Adrenal gland (tissue), 19 donors: ENCODE measurements at places on chromosomes 4 and X.

DNA sequence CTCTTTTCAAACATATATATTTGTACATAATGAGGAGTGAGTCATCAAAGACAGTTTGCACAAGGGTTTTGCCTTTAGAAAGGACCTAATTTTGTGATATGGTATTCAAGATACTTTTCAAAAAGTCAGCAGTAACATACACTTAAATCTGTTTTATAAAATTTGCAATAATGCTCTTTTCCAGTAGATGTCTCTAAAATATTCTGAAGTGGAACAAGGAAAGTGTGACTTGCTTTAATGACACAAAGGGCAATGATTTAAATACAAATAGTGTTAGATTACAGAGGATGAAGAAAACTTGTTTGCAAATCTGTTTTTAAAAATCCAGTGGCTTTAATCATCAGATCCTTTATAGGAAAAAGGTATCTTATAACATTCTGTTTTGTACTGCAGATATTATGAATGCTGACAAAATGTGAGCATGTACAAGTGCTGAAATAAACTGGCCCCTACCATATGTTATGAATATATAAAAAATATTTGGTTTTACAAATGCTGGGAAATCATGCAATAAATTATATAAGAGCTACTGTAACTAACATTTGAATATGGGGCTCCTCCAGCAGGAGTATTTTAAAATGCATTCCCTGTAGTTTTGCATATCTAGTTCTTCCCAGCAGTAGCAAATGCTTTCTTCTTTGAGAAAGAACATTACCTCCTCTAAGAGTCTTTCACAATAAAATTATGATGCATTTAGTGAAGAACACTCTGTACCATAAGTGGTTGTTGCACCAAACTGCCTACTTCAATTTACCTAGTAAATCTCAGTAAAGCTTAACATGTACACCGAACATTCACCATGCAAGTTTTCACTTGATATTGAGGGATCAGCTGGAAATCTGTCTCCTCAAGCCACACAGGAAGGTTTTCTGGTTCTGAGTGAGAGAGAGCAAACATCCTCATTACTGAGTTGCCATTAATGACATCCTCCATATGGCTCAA, 20.2 kb downstream of the MMRN1 start:
- DNase-seq = no peak

DNA sequence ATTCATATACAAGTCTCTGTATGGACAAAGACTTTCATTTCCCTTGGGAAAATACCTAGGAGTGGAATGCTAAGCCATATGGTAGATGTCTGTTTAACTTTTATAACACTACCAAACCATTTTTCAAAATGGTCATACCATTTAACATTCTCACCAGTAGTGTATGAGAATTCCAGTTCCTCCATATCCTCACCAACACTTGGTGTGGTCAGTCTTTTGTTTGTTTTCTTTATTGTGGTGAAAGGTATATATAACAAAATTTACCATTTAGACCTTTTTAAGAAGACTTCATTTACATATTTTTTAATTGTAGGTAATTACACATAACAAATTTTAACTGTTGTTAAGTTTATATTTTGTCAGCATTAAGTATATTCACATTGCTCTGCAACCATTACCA, 12.7 kb upstream of the APLN start:
- no peak for DNase-seq

GRCh38 chrX:38654302-38654701, 93.0 kb downstream of the TSPAN7 start:
- no peak for DNase-seq

GRCh38 chrX:100654261-100654660, 10.3 kb downstream of the SRPX2 start:
- no peak for DNase-seq

DNA sequence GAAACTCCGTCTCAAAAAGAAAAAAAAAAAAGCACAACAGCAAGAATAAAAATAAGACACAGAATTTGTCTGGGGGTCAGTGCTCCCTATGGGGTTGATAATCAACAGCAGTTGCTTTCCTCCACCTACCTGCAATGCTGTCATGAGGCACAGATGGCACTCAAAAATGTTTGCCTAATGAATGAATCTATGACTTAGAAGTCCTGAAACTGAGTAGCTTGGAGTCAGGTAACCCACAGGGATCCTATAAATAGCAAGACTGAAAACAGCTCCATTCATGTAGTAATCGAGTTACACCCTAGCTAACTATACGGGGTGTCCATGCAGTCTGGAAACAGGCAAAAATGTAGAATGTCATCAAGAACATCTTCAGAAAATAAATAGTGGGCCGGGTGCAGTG, 19.8 kb upstream of the DDX3X start:
- no peak for DNase-seq

GRCh38 chr4:26936284-26937065, 75.8 kb downstream of the STIM2 start:
- peak; percentile 45 for DNase-seq

DNA sequence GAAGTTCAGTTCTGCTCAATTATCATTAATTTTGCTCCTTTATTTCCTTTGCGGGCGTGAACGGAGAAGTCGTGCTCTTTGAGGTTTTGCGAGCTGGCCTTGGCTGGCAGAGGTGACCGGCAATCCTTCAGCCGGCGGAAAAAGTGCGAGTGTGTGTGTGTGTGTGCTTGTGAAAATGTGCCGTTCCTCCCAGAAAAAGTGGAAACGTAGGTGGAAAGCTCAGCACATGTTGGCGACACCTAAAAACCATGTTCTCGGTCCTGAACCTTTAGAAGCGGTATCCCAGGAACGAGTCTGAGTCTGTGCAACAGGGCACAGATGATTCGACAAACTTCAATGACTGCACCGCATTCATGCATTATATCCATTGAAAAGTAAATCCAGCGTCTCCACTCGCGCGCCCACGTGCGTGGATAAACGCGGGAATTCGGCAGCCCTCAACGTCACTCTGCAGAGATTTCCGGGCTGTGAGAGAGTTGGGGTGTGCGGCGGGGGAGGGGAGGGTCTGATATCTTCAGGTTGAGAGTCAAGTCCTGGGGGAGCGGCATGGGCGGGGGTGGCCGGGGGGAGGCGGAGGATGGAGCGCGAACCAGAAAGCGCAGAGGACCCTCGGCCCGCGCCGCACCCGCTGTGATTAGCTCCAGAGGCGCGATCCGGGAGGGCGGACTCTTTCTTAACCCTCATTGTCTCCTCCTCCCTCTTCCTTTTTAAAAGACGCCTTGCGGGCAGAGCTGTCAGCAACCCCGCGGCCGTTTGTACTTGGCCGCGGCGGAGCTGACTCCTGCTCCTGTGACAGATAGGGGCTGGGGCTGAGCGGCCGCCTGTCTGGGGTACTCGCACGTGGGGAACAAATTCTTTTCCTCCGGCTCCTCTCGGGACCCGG, at the start of gene SHISA3:
SHISA3 (plus strand) TSS at position 737 of the 883 bp plus-strand sequence. CDS start 569 bp downstream, outside the sequence.
- peak; percentile 13 for DNase-seq

GRCh38 chr4:4593596-4594284, 51.9 kb upstream of the STX18 start:
- DNase-seq = no peak

DNA sequence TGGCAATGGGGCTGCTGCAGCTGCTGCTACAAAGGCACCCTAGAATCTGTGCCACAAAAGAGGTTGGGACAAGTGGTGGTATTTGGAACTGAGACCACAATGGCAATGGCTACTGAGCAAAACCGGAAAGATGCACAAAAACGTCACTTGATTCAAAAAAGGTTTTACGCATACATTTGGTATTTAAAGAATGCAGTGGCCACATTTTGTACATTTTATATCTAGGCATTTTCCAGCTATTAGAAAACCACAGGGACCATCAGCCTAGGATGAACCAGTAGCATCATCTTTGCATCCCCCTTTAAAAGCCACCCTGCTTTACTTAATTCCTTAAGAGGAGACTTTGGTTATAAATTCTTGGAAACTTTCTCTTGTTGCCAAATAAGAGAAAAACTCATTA, 104.8 kb upstream of the CXCL13 start:
- no peak for DNase-seq

DNA sequence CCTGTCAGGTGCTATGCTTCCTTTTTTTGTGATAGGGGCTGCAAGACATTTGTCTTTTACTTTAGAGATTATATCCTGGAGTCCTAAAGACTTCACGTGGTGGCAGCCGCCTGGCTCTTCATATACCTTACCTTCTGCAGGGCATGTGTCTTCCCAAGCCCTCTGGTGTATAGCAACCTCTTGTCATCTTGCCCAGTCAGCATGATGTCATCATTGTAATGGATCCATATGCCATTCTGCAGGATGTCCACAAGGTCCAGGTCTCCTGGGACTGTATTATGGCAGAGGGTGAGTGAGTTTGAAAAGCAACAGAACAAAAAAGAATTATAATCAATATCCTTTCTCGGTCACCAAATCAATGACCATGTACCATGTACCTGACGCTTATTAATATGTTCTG, 82.2 kb upstream of the SCOC start:
- no peak for DNase-seq

DNA sequence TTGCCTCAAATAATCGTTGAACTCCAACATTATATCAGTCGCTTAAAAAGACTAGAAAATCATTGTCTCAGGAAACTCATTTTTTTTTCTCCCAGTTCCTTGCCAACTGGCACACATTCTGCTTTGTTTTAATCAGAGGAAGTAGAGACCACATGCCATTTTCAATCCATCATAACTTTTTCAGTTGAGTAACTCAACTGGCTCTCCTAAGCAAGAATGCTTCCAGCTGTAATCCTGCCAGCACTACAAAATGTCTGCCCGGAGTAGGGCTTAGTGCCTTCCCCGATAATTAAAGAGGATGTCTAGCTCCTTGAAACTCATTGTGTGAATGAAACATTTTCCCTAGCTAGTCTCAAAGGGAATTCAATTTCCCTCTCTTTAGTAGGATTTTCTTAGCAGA, 33.0 kb downstream of the FREM3 start:
- DNase-seq = peak; percentile 77

DNA sequence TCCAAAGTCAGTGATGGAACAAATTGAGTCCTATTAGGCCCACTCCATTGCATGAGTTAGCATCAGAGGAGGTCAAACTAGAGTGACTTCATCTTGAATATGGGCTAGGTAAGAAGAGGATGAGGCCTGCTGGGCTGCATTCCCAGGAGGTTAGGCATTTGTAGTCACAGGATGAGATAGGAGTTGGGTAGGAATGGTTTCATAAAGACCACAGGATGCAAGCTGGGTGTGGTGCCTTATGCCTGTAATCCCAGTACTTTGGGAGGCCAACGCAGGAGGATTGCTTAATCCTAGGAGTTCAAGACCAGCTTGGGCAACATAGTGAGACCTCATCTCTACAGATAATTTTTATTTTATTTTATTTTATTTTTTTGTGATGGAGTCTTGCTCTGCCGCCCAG, 26.8 kb downstream of the PDGFRA start:
- DNase-seq = no peak

GRCh38 chr4:116573540-116573939, 511.8 kb downstream of the TRAM1L1 start:
- no peak for DNase-seq

GRCh38 chrX:9134366-9134765, 100.4 kb upstream of the FAM9B start:
- DNase-seq = no peak

DNA sequence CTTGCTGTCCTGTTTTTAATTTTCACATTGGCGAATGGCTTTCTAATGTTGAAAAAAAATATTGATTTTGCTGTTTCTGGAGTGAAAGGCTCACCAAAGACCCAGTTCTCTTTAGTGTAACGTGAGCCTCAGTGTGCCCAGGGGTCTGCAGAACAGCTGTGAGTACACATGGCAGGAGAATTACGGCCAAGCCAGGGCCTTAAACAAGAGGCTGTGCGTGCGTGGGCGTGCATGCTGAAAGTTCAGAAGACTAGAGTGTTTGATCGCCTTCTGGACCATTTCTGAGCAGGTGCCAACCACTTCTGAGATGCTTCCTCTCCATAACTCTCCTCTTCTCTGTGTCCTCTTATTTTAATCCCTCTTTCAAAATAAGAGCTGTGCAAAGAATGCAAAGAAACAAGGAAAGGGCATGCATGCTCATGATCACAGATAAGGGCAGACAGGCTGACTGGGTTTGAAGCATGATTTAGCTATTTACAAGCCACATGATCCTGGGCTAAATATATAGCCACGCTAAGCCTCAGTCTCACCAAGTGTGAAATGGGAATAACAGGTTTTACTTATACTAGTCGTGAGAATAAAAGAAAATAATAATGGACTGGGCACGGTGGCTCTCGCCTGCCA, 9.9 kb downstream of the PHEX start:
- DNase-seq = no peak

- peak; percentile 97 for DNase-seq
Observed at GRCh38 chrX:49073601-49074575, at the start of gene PRAF2. Gene PRAF2, minus strand, starts transcription at chrX:49074002. Its CDS starts 15 bp downstream, at chrX:49073987.

DNA sequence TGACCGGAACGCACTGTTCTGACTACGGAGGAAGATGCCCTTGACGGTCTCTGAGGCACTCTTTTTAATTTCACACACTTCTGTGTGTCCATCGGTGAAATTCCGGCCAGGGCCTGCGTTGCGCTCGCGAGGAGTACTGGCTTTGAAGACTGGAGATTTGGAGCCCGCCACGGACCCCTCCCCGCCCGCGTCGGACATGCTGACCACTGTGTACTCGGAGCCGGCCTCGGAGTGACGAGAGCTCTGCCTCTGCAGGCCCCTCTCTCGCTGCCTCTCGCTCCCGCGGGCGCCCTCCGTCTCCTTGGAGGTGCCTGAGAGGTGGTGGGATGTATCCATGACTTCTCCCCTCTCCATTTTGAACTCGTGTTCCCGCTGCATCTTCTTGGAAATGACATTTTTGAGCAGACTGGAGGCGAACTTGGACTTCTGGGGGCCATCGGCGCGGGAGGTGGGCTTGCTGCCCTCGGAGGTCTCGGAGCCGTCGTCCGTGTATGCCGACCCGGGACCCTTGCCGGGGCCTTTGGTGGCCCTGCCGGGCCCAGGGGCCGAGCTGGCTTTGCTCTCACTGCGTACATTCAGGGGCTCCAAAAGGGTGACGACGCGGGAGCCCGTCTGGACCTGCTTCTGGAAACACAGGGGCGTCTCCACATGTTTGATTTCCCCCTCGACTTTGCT, 5.7 kb downstream of the C4orf54 start:
- DNase-seq = no peak

- DNase-seq = no peak
Observed at GRCh38 chrX:138914767-138915166, 203.2 kb upstream of the FGF13 start.

DNA sequence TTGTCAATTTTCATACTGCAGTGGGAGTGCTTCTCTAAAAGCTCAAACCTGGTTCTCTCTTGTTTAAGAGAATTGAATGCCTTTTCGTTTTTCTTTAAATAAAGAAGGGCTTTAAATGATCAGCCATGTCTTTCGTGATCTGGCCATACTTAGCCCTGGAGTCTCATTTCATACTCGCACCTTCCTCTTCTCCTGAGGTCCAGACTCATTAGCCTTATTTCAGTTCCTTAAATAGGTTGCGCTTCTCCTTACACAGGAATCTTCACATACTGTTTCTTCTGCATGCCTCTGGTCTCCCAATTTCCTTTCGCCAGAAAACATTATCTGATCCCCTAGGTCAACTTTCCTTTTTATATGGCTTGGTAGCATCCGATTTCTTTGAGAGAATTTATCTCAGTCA, 565.6 kb upstream of the TENM3 start:
- DNase-seq = no peak

GRCh38 chr4:55444827-55445226, 49.1 kb downstream of the TMEM165 start:
- DNase-seq = no peak

- DNase-seq = no peak
Observed at GRCh38 chr4:109947918-109948317, 35.2 kb downstream of the EGF start.
